ENCODE measurements at places on chromosomes 16 and 17.

DNA sequence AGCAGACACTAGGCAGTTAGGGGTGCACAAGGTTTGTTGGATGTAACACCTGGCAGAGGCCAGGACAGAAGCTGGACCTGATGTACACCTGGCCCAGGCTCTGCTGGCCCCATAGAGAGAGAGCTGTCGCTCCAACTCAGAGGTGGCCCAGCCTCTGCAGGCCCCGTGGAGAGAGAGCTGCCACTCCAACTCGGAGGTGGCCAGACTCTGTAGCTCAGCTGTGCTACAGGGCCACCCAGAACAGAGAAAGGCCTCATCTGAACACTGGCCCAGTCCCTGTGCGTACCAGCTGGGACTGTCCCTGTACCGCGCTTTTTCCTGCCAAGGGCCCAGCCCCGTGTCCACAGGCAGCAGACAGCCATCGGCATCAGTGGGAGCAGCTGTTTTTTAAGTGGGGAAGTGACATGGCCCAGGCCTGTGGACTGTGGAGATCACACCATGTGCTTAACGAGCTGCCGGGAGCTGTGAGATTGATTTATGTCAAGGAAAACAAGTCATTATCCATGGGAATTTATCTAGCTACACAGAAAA, 176.4 kb upstream of the CHMP6 start:
- DNase-seq = no peak

- DNase-seq = no peak
Measured at GRCh38 chr17:82000803-82001570, 21.7 kb downstream of the CENPX start.

DNA sequence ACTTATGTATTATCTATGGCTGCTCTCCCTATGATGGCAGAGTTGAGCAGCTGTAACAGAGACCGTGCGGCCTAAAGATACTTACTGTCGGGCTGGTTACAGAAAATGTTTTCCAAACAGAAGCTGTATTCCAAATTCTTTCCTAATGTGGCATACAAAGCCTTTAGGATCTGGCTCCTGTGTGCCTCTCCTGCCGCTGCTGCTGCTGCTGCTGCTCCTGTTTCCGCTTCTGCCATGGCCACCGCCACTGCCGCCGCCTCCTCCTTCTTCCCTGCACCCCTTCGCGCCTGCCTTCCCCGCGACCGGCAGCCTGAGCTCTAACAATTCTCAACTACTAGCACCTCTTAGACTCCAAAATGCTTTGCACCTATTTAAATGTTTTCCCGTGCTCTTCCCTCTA, 263.9 kb upstream of the TBX2 start:
- DNase-seq = no peak

DNA sequence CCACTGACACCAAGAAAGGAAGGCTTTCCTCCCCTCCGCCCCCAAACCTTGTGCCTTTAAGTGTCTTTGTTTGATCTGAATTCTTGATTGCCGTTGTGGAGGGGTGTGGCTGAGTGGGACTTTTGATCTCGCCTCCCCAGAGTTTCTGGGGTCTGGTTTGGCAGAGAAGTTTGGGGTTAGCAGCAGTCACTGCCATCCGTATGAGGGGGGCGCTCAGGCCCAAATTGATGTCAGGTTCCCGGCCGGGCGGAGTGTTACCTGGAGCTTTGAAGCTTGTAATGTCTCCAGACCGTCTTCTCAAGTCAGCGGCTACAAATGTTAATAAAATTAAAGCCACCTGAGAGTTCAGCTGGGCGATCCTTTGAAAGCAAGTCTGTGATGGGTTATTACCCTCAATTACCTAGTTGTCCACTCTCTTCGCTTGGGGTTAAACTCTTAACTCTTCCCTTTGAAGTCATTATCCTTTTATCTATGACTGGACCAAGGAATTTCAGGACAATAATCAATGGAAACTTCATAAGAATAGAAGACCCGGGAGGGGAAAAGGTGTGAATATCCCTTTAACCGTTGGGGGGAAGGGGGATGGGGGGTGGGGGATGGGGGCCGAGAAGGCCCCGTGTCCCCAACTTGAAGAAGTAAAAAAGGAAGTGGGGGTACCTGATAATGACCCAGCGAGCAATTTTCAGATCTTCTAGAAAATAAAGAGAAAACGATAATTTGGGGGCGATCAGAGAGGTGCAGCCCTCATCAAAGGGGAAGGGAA, 31.8 kb upstream of the AXIN2 start:
- DNase-seq = no peak

- DNase-seq = no peak
Measured at GRCh38 chr17:357644-358043, 5.0 kb upstream of the RPH3AL start.

GRCh38 chr17:72191921-72192799, 71.3 kb downstream of the SOX9 start:
- DNase-seq = no peak

- no peak for DNase-seq
Measured at GRCh38 chr17:13428611-13429042, 173.1 kb downstream of the HS3ST3A1 start.

DNA sequence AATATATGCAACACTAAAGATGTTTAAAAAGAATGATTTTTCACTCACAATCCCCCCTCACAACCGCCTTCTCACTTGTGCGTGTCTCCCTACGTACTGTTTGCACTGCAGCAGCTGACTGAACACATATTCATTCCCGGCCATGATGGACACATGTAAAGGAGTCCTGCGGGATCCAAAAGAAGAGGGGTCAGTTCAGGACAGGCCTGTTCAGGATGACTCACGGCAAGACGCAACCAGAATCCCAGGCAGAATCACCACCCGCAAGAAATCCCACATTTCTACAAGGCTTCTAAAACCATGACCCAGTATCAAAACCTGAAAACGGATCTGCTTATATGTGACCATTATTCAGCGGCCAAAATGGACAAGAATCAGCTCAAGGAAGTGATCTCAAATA, 52.3 kb downstream of the CYB5D2 start:
- DNase-seq = no peak

DNA sequence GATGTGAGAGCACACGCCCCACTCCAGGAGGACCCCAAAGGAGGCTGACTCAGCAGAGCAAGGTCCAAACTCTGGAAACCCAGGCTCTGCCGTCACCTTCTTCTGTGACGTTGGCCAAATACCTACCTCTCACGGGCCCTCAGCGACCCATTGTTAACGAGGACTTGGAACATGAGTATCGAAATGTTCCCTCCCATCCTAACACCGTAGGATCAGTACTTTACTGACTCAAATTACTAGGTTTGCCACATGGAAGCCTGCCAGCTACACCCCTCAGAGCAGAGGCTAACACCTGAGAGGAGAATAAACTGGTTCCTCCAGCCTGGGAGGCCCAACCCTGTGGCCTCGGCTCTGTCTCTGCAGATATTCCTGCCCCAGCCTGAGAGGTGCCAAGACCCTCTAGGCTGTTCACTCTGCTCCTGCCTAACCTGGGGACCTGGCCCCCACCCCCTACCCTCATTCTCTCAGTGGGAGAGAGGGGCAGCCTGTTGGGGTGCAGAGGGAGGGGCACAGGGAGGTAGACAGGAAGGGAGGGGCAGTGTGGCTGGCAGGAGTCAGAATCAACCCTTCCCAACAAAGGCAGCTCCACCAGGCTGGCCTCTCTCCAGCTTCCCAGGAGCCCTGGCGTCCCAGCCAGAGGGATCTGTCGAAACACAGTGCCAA, 4.4 kb downstream of the PITPNM3 start:
- DNase-seq = no peak

DNA sequence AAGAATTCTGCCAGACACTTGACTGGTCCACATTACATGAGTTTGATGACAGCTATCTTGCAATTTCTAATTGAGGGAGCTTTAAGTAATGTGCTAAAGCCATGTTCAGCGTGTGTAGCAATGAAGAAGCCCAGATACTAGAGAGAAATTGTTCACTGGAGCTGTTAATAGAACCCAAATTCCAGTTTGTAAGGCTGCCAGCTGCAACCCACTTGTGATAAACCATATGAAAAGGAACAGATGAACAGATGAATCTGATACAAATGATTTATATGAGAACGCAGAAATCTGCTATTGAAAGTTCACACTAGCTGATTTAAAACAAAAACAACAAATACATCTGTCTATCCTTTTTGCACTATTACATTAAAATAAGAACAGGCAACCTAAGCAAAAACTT, 6.2 kb downstream of the NACA2 start:
- DNase-seq = no peak

DNA sequence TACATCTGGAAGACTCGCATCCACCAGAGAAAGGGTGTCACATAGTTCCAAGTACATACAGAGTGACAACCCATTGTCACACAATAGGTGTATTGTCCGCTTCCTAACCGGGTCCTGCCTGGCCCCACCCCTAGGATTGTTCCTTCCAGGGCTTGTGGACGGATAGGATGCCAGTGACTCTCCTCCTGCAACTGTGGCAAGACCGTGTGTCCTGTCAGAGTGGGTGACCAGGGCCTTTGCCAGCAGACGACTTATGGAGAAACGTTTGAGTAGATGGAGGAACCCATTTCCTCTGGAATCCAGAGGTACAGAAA, 258.4 kb downstream of the CPPED1 start:
- no peak for DNase-seq

GRCh38 chr17:65154770-65155589, 17.8 kb downstream of the RGS9 start:
- peak; percentile 44 for DNase-seq

DNA sequence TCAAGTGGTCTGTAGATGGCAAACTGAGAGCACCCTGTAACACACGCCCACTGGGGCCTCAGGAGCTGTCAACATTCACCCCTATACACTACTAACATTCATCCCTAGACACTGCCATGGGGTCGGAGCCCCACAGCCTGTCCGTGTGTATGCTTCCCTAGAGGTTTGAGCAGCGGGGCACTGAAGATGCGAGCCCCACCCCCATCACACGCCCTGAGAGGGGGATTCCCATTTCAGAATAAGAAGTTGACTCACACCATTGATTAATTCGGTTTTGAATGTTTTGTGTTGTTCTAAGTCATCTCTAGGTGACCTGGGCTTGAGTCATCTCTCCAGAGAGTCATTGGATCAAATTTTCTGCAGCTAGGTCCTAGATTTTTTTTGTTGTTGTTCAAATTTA, 37.3 kb upstream of the MMD start:
- peak; percentile 72 for DNase-seq

GRCh38 chr16:57679767-57680482, 11.8 kb downstream of the ADGRG3 start:
- DNase-seq = no peak

- no peak for DNase-seq
Measured at GRCh38 chr16:57383276-57384247, 11.3 kb downstream of the CX3CL1 start.

GRCh38 chr17:48555258-48556228, 10.6 kb upstream of the HOXB2 start:
- no peak for DNase-seq

- no peak for DNase-seq
Measured at GRCh38 chr16:84913315-84913714, 93.5 kb downstream of the CRISPLD2 start.

DNA sequence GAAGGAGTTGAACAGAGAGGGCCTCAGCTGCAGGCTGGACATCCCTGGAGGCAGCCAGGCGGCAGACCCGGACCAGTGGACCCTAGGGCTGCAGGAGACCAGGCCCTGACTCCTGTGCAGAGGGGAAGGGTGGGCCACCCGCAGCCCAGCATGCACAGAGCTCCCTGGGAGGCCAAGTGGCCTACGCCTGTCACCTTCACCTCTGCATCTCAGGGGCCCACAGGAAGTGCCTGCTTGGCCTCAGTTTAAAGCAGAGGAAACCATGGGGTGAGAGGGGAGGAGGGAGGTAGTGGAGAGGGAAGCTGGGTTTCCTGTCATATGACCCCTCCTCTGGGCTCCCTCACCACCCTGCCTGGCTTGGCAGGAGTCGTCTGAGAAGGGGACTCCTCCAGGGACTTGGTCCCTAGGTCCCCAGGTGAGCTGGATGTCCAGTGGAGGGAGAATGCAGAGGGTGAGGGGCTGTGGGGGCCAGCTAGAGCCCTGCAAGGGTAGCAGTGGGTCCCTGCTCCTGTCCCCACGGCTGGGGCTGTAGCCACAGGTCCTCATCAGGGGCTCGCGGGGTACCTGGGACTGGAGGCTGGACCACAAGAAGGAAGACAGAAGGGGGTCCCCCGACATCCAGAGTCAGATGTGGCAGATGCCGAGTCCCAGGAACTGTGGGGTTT, at the start of gene TMC8:
Gene TMC8, plus strand, starts transcription at position 335 of the 665 bp plus-strand sequence. CDS start 818 bp downstream, outside the sequence.
- DNase-seq = peak; percentile 94

DNA sequence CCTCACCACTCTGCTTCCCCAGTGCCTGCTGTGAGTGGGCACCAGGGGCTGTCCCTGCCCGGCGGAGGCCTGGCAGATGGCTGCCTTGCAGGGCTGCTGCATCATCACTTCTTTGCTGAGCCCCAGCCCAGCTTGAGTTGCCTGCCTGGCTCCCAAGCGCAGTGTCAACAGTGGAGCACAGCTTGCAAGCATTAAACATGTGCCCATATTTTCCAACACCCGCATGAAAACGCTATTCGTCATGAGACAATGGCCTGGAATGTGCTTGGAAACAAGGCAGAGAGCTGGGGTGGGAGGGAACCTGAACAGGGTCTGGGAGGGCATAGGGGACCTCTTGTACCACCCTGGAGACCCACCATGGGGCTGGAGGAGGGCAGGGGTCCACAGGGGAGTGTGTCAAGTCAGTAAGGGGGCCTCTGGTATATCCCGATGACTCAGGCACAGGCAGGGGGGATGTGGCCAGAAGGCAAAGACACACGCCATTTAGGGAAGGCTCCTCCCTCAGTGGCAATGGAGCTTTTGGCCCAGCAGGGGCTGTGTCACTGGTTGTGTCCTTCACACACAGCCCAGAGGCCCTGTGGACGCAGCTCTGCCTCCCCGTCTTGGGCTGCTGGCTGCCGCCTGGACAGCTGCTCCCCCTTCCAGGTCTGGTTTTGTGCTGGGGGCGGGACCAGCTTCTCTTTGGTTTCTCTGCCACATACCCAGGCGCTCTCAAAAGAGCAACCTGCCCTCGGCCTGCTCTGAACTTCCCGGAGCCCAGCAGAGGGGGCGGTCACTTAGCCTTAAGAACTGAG, 17.4 kb upstream of the MTSS2 start:
- DNase-seq = no peak

DNA sequence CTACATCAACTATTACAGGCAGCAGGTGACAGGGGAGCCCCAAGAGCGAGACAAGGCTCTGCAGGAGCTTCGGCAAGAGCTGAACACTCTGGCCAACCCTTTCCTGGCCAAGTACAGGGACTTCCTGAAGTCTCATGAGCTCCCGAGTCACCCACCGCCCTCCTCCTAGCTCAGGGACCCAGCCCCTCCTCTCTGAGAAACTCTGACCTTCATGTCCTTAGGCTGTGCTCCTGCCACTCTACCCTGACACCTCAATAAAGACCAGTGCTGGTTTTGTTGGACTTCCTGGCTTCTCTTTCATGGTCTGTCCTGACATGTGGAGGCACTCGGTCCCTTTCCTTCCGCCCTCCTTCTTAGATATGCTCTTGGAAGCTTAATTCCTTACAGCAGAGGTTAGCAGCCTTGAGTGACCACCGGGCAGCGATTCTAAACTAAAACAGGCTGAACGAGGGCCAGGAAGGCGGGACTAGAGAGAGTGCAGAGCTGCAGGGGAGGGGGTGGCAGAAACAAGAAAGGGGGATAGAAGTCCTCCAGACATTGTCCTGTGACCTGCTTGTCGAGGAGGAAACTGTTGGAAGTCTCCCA, 915 bp downstream of the AHSP start:
- no peak for DNase-seq

Measured in activated CD4-positive, alpha-beta T cell treated with anti-CD3 and anti-CD28 coated beads, Interleukin-2, Interleukin-6, amounts not matched to agents 100 ng/mL and 50 ng/mL, durations not matched to agents 16 hours and 8 hours (primary cell).